Vagina (tissue), 2 donors: ENCODE measurements at places on chromosomes 1 and 21.

- no peak for DNase-seq
Observed at GRCh38 chr21:20419772-20420171, 578.4 kb upstream of the NCAM2 start.

- no peak for DNase-seq
Observed at GRCh38 chr1:25256578-25256965, 9.3 kb upstream of the RSRP1 start.

GRCh38 chr1:229229721-229230139 is 41.2 kb upstream of the RAB4A start:
- DNase-seq: no peak

DNA sequence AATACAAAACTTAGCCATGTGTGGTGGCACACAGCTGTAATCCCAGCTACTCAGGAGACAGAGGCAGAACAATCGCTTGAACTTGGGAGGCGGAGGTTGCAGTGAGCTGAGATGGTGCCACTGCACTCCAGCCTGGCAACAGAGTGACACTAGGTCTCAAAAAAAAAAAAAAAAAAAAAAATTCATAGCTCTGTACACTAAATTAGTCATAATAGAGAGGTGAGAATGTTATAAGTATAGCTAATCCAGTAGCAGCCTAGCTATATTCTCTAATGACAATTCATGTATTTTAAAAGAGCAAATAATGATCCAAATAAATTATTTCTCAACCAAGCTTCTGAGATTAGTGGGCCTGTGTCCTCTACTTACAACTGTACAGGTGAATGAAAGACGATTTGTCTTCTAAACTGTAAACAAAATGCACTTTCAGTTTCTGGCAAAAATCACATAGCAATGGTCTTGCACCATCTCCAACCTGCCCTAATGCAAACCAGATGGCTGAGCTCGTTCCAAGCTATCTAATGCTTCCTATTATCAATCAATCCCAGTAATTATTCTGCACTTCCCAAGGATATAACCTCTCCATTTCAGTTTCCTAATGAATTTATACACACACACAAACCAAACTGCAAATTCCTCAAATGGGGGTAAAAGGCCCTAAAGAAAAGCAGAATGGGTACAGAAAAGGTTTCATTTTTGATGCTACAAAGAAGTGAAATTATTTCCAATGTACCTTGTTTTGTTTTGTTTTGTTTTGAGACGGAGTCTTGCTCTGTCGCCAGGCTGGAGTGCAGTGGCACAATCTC is 56.5 kb downstream of the GATAD2B start:
- DNase-seq: no peak

DNA sequence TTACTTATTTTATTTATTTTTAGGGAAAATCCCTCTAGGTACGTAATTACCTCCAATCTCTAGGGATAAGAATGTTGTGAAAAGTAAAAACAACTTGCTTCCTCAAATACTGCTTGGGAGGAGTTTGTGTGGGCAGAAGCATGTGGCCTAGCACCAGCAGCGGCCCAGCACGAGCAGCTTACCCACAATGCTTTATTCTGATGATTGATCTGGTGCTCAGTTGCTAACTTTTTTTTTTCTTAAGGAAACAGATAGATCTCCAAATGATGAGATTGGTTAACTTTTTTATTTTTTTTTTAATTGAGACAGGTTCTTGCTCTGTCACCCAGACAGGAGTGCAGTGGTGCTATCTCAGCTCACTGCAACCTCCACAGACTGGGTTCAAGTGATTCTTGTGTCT is 4.2 kb downstream of the CLIC6 start:
- DNase-seq: no peak

GRCh38 chr1:18241891-18242290 is 134.3 kb downstream of the IGSF21 start:
- no peak for DNase-seq

GRCh38 chr1:222394224-222394623 is 153.7 kb downstream of the HHIPL2 start:
- no peak for DNase-seq

- no peak for DNase-seq
Observed at GRCh38 chr1:150963321-150964163, 11.1 kb downstream of the CERS2 start.

- DNase-seq: no peak
Observed at GRCh38 chr1:101732261-101732660, 264.5 kb downstream of the OLFM3 start.

DNA sequence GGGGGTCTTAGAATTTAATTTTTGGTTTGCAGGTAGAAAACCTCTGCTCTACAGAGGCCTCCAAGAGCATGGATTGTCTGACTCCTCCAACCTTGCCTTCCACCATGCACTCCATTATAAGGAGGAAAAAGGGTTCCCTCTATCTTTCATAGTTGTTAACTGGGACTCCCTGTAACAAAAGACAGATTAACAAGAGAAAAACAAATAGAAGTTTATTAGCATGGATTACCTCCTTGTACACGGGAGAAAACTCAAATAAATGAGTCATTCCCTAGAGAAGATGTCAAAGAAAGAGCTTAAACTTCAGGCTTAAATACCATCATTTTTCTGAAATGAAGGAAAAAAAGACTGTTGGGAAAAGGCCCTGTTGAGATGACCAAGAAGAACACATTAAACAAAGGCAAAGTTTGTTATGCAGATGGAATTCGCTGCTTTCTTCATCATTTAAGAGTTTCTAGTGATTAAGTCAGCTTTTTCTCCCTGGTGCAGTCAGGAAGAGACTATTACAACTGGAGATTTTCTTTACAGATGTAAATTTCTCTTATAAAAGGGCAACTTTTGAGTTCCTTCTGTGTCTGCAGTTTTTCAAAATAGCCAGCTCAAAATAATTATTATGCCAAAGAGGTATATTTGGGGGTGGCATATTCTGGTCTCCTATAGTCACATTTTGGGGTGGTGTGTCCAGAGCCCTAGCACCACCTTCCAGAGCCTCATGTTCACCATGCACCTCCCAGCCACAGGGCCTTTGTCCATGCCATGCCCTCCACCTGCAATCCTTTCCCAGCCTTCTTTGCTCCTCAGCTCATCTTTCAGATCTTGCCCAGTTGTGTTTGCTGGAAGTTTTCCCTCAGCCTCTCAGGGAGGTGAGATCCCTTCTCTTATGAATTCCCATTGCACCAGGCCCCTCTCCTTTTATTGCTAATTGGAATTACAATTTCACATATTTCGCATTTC is 63.1 kb upstream of the KLHDC7A start:
- no peak for DNase-seq

- no peak for DNase-seq
Observed at GRCh38 chr1:162265983-162266382, 110.7 kb downstream of the SPATA46 start.

GRCh38 chr1:19525607-19526545 is 40.5 kb upstream of the CAPZB start:
- DNase-seq: no peak

- DNase-seq: no peak
Observed at GRCh38 chr1:41152622-41153044, 89.5 kb downstream of the SCMH1 start.

GRCh38 chr1:201361652-201362504 is 15.6 kb downstream of the TNNT2 start:
- DNase-seq: no peak

GRCh38 chr1:92117526-92117925 is 37.4 kb downstream of the BTBD8 start:
- DNase-seq: no peak

GRCh38 chr1:191709215-191709614 is 449.0 kb upstream of the RGS18 start:
- DNase-seq: no peak

DNA sequence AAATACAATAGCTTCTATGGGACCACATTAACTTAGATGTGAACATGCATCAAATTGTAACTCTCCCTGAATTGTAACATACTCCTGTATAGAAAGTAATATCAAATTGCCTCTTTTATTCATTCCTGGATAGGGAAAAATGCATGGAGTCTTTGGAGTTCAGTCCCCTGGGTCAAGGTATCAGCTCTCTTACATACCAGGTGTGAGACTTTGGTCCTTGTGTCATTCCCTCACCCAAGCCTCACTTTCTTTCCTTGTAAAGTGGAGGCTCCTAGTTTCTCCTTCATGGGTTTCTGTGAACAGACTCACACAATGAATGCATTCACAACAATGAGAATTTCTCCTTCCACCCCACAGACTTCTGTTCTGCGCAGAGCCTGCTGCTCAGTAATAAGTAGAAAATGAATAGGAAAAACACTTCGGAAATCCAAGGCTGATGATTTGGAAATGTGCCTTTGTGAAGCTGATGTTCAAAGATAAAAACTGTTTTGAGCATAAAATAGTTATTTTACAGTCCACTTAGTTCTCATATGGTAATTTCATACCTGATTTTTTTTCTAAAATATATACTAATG is 185.3 kb downstream of the AK5 start:
- DNase-seq: no peak

DNA sequence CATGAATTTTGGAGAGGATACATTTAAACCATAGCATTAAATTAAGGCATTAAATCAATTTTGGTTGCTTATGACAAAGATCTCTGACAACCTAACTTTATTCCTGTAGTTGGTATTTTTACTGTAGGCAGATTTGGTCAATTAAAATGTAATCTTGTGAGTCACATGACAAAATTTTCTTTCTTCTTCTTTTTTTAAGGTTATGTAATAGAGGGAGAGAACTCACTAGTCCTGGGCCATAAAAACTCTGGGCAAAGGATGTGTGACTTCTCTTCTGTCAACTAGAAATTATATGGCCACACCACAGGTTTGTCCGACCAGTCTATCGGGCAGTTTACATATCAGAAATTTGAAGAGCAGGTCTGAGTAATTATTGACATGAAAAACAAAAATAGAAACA is 181.4 kb downstream of the RYR2 start:
- DNase-seq: no peak

GRCh38 chr1:95382000-95382786 is 148.2 kb downstream of the RWDD3 start:
- no peak for DNase-seq

GRCh38 chr1:189693140-189693539 is 784.5 kb downstream of the BRINP3 start:
- no peak for DNase-seq

DNA sequence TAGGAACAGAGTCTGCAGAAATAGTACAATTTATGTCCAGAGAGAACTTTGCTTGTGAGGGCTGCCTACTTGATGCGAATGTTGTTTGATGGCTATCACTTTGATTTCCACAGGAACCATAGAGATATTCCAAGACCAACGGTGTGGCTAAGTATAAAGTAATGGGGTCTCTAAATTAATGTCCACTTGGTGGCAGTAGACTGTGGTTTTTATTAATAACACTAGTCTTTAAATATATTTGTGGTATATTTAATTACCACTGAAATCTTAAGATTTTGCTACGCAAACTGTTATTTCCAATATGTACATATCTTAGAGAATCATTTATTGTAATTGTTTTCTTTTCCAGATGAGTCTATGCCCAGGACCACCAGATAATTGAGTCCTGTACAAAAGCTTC is 647.9 kb downstream of the PLA2G4A start:
- DNase-seq: no peak

GRCh38 chr1:153561466-153561985 is 4.1 kb downstream of the S100A2 start:
- no peak for DNase-seq

GRCh38 chr1:52855584-52855983 is 13.0 kb downstream of the ZYG11A start:
- DNase-seq: no peak

DNA sequence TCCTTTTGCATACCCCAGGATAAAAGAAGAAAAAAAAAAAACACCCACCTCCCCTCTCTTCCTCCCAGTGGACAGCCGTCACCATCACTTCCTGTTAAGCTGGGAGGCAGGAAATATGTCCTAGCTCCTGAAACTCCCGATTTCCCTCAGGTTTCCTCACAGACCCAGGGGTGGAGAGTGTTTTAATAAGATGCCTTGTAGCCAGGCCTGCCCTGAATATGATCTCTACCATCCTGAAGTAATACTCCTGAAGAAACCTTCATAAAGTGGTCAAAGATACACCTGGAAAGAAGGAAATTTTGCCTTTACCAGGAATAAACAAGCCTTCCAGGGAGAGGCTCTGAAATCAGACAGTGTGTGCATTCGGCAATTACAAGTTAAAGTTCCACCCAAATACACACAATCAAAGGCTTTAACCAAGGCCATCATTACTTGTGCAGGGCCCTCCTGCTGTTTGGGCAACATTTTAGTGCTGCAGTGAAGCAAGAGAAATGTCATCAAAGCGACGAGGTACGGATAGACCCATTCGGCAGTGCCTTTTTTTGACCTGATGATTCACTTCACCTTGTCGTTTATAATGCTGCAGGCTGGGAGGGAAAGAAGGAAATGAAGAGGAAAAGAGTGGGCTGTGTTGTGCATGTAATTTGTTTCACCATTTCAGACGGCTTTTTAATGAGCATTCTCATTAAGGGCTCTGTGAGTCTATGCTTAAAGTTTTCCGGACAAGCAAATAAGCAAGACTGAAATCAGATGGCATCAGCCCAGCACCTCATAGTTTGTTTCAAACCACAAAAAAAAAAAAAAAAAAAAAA is 41.0 kb upstream of the RASAL2 start:
- DNase-seq: no peak

- no peak for DNase-seq
Observed at GRCh38 chr1:210358626-210359025, 29.9 kb downstream of the HHAT start.

GRCh38 chr1:205449750-205450443 is 5.9 kb downstream of the BLACAT1 start:
- no peak for DNase-seq

- no peak for DNase-seq
Observed at GRCh38 chr1:240090014-240090413, 1.7 kb upstream of the FMN2 start.

DNA sequence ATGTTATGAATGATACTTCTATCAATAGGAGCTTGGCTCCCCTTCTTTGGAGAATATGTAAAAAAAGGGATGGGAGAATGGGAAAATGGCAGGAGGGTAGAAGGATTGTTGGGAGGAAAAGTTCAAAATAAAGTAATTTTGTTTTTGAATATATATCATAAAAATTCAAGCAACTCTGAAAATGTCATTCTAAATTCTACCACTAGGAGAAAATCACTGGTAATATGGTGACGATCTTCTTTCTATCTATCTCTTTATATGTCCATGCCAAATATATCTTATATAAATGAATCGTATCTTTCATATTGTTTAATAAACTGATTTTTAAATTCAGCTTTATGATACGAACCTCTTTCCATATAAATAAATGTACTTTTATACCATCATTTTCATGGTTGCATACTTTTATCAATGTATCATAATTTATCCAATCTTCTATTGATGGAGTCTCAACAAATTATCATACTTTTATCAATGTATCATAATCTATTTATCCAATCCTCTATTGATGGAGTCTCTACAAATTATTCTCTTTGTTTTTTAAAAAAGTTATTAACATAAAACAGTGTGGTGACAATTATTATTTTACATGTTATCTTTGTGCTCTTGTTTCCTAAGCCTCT is 73.7 kb upstream of the MARK1 start:
- DNase-seq: no peak

- no peak for DNase-seq
Observed at GRCh38 chr1:32042330-32042729, 28.7 kb downstream of the KHDRBS1 start.
